Right atrium auricular region (tissue), 2 donors: ENCODE measurements at places on chromosomes 2 and 18.
A peak's percentile ranks its signal among the peaks of the same experiment; 100 is the strongest.

- DNase-seq = no peak
Observed at GRCh38 chr18:5198311-5198710, 1.3 kb upstream of the AKAIN1 start.

DNA sequence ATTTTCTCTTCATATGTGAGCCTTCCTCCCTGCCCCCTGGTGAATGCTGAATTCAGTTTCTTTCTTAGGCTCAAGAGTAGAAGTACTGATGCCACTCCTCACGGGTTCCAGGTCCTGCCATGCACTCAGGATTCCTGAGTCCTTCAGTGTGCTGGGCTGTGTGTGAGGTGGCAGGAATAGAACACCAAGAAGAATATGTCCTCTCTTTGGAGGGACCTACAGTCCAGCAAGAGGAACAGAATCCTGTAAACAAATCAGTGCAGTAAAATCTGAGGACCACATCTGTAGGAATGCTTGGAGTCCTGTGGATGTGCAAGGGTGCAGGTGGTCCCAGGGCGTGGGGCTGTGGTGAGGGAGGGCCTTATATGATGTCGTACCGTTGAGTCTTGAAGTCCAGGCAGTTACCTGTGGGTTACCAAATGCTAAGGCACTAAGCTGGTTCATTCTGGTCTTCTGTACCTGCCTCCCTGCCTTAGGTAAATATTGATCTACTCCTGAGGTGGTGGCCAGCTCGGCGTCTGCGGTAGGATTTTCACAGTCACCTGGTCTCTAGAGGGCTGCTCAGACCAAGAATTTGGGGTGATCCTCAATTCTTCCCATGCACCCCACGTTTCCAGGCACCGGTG, 5.5 kb downstream of the ASAP2 start:
- DNase-seq = peak; percentile 53

DNA sequence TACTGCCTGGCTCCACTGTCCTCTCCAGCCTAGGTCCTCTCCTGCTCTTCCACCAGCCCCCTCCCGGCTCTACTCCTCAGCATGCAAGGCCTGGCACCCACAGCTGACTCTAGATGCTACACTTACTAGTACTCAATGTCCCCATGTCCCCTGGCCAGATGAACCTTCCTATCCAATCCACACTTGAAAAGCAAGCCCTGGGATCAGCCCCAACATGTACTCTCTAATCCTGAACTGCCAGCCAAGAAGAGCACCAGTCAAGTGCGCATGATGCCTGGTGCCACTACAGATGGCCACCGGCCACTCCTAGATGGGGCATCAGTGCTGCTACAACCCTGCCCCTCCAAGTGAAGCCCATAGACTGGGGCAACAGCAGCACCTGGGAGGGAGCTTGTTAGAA, 168.2 kb downstream of the STK39 start:
- no peak for DNase-seq

DNA sequence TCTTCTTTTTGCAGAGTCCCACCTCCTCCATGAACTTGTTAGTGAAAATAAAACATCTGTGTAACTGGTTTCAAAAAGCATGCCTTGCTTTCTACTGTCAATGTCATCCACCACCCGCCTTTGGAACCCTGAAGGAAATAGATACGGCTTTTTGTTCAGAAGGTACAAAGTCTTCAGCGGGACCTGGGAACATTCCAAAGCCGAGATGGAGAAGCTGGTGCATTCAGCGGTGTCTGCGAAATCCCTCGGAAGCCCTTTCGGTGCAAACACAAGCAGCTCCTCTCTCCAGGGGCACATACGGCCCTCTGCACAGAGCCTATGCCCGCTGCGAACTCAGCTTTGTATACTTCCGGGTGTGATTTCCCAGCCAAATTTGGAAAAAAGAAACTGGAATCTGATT, 555.8 kb upstream of the SALL3 start:
- no peak for DNase-seq

GRCh38 chr2:229634601-229635370, 79.6 kb downstream of the DNER start:
- DNase-seq = no peak

DNA sequence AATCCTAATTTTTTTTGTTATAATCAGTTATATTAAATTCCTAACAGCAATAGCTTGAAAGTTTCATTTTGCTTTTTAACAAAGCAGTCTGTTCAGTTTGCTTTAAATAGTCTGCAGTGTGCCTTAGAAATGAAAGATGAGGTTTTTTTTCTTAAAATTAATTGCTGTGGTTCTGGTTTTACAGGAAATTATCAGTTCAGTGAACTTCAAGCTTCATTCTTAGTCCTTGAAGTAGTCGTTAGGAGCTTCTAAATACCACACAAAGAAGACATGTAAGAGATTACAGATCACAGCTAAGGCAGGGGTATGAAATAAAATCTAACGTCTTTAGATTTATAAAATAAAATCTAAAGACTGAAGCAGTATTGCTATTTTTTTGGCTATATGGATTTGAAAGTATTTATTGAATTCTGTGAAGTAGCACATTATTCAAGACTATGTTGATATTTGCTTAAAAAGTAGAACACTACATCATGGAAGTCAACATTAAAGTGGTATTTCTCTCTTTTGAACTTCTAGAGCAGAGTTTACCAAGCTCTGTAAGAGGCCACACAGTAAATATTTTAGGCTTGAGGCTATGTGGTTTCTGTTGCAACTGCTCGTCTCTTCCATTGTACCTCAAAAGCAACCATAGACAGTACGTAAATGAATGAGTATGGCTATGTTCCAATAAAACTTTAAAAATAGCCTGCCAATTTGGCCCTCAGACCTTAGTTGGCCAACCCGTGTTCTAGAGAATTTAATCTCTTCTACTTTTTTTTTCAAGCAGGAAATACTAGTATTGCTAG, 81.5 kb upstream of the STON1 start:
- no peak for DNase-seq

- DNase-seq = peak; percentile 81
Observed at GRCh38 chr2:188291617-188292347, at the start of gene GULP1. Gene GULP1, plus strand, starts transcription at chr2:188291874. Its CDS starts 185,829 bp downstream, at chr2:188477703.

DNA sequence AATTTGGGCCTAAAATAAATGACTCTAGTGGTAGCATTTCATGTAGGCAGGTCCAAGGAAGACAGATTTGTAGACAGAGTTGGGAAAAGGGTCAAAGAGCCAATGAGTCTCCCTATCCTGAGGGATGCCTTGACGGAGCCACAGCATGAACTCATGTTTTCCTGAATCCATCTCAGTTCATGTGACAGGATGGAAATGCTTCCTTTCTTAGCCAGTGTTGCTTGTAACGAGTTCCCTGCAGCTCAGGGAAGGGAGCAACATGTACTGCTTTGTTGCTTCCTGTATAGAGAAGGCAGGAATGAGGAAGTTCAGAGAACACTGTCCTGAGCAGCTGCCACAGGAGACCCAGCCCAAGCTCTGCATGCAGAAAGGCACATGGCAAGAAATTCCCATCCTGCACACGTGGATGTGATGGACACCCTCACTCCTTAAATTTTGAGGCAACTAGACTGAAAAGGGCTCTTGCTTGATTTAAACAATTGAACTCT, 27.9 kb downstream of the TMEM17 start:
- DNase-seq = no peak

DNA sequence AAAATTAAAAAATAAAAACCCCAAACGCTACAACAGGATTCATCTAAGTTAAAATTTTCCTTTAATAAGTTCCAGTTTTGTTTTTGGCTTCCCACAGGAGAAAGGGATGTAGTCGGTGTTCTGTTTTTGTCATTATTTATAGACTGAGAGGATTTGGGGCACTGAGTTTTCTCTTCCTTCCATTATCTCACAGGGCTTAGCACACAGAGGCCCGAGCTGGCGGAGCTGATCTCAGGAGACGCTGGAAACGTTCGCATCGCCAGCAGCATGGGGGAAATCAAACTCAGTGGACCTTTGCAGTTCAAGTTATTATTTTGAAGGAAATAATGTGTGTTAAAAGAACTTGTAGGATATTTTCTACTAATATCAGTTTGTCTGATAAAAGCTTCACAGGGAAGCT, 669.7 kb upstream of the SALL3 start:
- DNase-seq = no peak

GRCh38 chr18:71304856-71305255, 1016.0 kb downstream of the SOCS6 start:
- DNase-seq = no peak

- DNase-seq = no peak
Observed at GRCh38 chr2:455015-455705, 167.3 kb upstream of the ALKAL2 start.

DNA sequence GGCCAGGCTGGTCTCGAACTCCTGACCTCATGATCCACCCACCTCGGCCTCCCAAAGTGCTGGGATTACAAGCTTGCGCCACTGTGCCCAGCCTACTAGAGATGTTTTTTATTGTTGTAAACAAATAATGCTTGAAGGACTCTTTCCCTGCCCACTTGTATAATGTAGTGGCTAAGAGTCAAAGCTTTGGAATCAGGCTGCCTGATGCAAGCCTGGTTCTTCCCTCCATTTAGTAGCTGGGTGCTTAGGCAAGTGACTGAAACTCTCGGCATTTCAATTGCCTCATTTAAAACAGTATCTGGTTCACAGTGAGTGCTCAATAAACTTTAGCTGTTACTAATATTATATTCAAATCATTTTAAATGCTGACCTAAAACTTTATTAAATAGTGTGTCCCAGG, 264.0 kb upstream of the FBXO11 start:
- DNase-seq = no peak

DNA sequence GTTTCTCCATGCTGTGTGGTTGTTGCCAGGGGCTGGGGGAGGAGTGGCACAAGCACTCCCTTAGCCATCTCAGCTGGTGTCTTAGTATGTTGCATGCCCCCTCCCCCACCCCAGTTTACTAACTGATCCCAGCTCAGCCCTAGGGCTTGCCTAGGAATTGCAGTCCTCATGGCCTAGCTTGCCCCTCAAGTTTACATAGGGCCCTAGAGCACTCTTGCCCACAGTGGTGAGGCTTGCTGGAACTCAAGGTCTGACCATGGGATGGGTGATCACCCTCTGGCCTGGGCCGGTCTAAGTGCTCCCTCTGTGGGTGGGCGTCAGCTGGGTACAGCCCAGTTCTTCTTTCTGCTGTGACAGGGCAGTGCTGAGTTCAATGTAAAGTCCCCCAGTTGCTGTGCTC, 156.1 kb upstream of the PIEZO2 start:
- no peak for DNase-seq

- DNase-seq = no peak
Observed at GRCh38 chr2:170122883-170123547, 54.9 kb upstream of the MYO3B start.

GRCh38 chr2:109084341-109084740, 44.7 kb upstream of the SH3RF3 start:
- DNase-seq = no peak

DNA sequence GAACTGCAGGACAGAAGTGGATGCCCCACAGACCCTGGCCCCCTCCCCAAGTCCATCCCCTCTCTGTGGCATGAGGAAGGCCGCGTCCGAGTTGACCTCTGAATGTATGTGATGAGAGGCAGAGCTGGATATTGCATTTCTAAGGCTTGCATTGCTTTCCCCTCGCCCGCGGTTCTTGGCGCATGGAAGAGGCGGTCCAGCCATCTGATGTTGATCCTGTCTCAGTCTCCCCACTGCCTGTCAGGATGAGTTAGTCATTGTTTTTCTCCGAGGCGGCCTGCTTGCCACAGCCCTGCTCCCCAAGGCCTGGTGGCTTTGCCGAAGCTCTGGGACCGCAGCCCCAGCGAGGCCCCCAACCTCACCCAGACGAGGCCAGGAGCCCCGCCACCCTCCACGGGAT, 88.6 kb downstream of the SMAD7 start:
- no peak for DNase-seq

DNA sequence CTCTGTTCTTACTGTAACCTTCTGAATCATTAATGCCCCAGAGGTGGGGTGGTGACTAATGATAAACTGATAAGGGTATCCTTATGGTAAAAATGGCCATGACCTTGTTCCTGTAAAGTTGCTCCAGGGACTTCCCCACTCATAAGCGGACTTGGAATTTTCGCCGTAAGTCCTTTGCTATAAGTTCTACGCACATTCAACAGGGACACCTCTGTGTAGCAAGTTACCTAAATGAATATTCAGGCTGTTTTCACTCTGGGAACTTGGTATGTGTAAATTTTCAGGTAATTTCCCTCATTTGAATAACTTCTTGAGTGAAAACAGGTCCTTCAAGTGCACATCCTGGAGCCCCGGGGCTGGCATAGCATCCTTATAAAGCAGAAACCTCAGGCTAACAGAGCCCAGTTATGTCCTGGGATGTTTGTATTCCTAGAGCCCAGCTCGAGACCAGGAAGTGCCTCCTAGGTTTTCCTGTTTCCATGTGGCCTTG, 9.4 kb upstream of the AGFG1 start:
- DNase-seq = no peak

DNA sequence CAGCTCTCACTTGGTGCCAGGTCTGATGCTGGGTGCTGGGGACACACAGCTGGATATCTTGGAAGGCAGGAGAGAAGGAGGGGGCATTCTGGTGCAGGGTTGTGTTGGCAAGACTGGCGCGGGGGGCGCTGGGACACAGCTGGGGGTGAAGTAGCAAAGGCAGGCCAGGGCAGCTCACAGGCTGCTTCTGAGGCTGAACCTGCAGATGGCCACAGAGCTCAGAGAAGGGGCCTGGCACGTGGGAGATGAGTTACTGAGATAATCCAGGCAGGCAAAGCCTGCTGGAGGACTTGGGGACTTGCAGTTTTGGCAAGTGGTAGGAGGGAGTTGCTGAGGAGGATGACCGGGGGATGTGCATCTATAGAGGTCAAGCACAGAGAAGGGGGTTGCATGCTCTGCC, 16.2 kb upstream of the DGKD start:
- no peak for DNase-seq

- DNase-seq = no peak
Observed at GRCh38 chr2:11997142-11997541, 250.7 kb downstream of the LPIN1 start.

DNA sequence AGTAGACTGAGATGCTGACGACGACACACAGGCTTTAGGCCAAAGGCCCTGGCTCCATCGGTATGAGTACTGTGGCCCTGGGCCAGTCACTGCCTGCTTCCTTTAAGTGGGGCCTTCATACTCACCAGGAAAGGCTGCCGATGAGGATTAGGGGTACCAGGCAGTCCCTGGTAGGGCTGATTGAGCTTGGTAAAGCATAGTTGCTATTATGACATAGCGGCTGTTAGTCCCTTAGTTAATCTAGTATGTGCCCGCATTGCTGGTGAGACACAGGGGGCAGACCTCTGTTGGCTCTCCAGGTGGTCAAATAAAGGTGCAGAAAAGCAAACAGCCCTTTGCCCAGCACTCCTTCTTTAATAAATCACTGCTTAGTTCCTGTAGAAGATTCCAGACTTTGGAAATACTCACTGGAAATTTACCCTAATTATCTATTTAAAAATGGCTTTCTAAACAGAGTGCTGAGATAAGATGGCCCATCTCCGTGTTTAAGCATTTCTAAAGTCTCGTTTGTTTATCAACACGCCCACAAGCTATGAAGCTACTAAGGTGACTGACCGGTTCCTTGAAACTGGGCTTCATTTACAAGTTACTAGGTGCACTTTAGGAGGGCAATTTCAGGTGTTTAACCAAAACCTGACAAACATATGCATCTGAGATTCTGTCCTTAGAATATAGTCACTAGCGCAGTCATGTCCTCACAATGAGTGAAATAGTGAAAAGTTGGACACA, 8.7 kb upstream of the BIN1 start:
- DNase-seq = peak; percentile 30

GRCh38 chr2:45806563-45807358, 155.3 kb downstream of the PRKCE start:
- no peak for DNase-seq
